Stimulated activated CD4-positive, alpha-beta T cell treated with anti-CD3 and anti-CD28 coated beads, Interleukin-15, amount 100 ng/mL, for 1 hour (primary cell): ENCODE measurements at places on chromosomes 2 and 18.

GRCh38 chr2:182618672-182619079 is 97.4 kb upstream of the DNAJC10 start:
- no peak for DNase-seq

- no peak for DNase-seq
These were observed 86.5 kb downstream of the MEIS1 start for GRCh38 chr2:66521291-66521922.

GRCh38 chr18:40565805-40566509 is 1389.1 kb upstream of the PIK3C3 start:
- no peak for DNase-seq

GRCh38 chr2:172510548-172510947 is 45.3 kb upstream of the PDK1 start:
- DNase-seq, result no peak

DNA sequence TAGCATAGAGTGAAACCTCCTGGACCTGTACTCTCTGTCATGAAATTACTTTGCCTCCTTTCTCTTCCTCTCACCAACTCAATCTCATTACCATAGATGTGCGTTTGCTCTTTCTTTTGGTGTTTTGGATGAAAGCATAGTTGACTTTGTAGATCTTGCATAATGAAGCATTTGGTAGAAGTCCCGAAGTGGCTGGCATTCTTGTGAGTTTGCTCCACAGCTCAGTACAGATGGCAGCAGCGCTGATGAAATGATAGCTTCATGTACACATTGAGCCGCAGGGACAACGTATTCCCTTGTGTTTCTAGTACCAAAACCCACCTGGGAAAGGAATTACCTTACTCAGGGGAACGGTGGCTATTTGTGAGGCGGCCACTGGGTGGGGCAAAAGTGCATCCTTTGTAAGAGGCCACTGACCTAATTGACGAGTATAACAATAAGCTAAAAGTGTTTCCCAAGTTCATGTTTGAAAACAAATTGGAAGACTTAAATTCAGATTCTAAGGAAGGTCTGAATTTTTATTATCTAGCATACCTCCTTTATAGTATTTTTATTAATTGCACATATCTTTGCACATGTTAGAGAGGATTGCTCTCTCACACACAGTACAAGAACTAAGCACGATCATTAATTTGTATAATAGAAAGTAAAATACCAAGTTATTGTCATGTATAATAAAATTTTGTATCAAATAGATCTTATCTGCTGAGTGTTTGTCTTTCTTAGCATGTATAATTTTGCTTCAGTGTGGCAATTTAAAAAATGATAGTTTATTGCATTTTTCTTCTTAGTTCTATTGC is 25.4 kb upstream of the CDH7 start:
- no peak for DNase-seq

DNA sequence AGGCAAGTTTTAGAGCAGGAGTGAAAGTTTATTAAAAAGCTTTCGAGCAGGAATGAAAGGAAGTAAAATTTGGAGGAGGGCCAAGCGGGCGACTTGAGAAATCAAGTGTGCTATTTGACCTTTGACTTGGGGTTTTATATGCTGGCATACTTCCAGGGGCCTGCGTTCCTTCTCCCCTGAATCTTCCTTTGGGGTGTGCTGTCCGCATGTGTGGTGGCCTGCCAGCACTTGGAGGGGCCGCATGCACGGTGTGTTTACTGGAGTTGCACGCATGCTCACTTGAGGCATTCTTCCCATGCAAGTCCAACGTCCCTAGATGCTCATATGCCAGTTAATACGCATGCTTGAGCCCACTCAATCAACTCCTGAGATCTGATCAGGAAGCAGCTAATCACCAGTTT is 78.3 kb upstream of the MAP4K4 start:
- no peak for DNase-seq

DNA sequence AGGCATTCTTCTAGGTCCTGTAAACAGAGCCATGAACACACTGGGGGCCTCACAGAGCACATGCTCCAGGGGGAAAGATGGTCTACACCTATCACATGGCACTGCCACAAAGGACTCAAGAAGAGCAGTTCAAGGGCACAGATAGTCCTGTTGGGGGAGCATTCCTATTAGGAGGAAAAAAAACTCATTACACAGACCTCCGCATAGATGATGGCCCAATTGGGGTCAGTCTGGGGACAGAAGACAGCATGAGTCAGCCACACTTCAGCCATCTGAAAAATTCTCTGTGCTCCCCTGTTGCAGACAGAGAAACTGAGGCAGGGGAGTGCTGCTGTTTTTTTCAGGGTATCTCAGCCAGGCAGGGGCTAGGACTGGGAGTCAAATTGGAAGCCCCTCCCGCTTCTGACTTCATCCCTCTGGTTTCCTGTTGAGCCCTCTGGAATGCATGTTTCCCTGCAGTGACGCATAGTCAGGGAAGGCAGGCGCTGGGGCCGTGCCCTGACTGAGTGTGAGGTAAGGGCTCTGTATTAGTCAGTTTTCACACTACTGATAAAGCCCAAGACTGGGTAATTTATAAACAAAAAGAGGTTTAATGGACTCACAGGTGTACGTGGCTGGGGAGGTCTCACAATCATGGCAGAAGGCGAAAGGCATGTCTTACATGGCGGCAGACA is 67.9 kb downstream of the RHOB start:
- DNase-seq, result no peak

GRCh38 chr18:63789327-63789726 is 14.1 kb downstream of the SERPINB7 start:
- DNase-seq, result no peak

- no peak for DNase-seq
These were observed 88.0 kb downstream of the CDC42EP3 start for GRCh38 chr2:37583402-37583801.

GRCh38 chr2:6109831-6110230 is 417.6 kb downstream of the SOX11 start:
- DNase-seq, result no peak

DNA sequence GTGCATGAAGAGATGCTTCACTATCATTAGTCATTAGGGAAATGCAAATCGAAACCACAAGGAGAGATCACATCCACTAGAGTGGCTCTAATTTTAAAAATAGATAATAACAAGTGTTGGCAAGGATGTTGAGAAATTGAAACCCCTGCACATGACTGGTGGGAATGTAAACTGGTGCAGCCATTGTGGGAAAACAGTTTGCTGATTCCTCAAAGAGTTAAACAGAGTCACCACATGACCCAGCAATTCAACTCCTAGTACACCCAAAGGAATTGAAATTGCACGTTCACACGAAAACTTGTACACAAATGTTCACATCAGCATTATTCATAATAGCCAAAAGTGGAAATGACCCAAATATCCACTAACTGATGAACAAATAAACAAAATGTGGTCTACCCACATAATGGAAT is 179.5 kb downstream of the BCL2 start:
- DNase-seq, result no peak

DNA sequence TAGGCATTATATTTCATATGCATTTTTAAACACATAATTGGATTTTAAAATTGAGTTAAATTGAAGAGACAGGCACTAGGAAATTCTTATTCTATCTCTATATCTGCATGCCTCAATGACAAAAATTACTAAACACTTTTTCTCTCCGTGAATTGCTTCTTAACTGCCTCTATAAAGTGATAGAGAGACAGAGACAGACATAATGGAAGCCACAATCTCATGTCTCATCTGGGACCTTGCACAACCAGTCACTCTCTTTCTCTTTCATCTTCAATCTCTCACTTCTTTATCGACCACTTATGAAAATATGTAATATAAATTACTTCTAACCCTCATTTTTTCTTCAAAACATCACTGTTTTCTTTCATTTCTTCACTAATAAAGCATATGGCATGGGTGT is 238.9 kb upstream of the ZNF804A start:
- DNase-seq, result no peak

DNA sequence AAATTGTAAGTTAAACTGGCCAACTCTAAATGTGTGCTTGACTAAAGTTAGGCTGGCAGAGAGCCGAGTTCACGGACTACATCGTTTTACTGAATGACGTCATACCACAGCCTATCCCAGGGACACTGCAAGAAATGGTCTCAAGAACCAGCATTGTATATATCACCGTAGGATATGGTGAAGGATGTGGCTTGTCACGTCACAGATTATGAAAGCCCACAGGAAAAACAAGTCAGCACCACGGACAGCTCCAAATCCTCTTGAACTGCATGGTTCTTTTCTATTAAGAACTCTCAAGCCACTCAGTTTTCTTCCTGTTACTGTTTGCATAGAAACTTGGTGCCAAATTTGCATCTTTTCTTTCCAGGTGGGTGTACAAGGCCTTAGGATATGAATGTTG is 85.1 kb upstream of the ACAA2 start:
- peak; percentile 9 for DNase-seq
